ENCODE measurements at places on chromosomes 1 and 21.

- no peak for DNase-seq
These were observed 42.4 kb downstream of the PTPRC start for GRCh38 chr1:198681252-198681651.

DNA sequence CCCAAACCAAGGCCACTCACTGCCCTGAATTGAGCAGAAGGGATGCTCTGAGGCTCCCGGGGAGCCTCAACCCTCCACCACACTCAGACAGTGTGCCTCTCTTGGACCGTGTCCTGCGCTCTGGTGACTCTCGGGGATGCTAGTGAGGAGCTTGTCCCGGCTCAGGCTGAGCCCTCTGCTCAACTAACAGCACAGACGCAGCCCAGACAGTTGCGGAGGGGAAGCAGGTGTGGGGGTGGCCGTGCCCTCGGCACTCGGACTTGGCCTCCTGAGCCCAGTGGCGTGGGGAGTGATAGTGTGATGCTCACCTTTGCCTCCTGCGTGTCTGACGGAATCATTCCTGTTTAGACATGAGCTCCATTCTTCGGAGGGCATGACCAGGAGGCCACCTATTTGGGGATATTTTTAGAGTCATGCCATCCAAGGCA lies 15.4 kb upstream of the SLC19A1 start:
- DNase-seq: no peak

DNA sequence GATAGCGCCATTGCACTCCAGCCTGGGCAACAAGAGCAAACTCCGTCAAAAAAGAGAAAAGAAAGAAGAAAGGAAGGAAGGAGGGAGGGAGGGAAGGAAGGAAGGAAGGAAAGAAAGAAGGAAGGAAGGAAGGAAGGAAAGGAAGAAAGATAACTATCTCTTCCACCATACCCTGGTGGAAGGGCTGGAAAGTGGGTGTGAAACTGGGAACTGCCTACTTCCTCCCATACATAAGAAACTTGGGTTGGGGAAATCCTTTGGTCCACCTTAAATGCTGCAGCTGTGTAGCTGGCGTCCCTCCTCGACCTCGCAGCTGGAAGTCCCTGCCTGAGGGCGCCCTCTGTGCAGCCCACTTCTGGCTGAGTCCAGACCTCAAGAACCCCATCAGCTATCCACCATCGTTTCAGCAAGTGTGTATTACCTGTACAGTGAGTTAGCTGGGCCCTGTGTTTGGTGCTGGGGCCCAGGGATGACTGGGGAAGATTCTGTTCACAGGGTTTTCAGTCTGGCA lies 4.6 kb upstream of the FAM167B start:
- no peak for DNase-seq

DNA sequence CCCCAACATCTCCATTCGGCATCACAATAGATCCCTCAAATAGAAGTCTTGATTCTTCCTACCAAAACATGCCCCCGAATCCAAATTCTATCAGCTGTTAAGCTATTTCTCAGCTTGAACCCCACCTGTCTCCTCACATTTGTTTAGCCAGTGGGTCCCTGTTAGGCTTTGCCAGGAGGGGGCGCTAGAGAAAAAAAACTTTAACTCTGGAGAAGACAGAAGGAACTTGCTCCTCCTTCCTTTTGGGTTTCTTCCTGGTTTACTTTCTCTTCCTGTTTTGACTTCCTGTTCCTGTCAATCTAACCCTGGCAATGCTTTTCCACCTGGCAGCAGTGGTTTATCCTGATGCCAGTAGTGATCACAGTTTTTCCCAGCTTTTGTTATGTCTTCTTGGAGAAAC lies 95.6 kb upstream of the KCNK1 start:
- DNase-seq: peak; percentile 14

DNA sequence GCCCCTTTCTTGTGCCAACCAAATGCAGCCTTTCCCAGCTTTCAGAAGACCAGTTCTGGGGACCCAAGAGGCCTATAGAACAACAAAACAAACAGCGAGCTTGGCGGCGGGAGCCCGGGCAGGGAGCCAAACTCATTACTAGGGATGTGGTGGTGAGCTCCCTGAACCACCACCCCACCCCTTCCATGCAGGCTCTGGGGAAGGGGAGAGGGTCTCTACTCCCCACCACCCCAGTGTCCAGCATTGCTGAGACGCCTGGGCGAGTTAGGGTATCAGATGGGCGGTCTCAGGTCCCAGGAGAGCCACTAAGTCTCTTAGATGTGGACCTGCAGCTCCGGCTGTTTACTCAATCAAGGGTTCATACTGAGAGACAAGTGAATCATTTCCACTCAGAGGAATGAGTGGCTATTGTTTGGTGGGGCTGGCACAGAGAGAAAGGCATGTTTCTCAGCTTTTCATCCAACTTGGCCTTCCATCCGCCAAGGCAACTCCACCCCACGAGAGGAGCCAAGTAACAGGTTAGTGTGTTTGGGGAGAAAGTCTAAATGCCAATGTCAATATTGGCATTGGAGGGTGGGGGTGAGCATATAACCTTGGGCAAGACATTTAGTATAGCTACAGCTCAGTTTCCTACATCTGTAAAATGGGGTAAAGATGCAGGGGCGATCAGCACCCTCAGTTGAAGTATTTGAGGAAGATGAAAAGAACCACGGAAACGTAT lies 40.9 kb downstream of the PLXNA2 start:
- DNase-seq: no peak

DNA sequence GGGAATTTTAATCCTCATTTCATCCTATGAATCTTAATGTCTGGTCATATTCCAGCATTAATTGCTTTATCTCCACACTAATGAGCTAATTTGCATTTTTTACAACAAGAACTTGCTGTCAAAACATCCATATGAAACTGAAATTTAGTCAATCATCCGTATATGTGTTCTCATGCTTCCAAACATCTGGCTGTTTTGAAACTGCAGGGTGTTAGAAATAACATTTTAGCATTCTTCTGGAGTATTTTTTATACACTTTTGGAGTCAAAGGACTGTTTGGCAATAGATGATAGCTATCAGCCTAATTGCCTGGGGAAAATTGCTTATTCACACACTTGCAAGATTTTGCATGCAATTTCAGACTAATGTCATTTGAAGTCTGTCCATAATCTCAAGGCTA lies 1639.3 kb downstream of the KCNT2 start:
- no peak for DNase-seq

DNA sequence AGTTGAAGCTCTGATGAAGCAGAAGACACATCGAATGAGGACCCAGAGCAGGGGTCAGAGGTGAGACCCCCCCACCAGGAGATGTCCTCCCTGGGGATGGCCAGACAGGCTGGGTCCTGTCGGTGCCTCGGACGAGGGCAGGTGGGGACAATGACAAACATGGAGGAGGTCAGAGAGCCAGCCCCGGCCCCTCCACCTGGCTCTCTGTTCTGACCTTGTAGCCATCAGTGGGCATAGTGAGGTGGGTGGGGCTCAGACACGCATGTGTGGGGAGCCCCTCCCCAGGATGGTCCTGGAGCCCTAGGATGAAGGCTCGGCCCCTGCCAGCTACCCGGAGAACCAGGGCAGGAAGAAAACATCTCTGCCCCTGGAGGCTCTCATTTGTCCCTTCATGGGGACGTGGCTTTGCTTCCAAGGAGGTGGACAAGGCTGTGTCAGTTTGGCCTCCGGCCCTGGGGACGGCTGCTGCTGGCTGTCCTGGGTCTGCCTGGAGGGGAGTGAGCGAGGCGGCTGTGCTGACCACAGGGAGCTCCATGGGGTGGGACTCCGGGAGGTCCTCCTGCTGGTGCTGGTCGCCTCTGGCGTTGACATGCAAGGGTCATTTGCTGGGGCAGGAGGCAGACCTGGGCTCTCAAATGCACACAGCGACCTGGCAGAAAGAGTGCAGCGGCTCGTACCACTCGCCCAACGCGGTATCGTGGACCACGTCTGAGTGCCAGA lies 2.6 kb downstream of the KRTAP10-6 start:
- DNase-seq: no peak

DNA sequence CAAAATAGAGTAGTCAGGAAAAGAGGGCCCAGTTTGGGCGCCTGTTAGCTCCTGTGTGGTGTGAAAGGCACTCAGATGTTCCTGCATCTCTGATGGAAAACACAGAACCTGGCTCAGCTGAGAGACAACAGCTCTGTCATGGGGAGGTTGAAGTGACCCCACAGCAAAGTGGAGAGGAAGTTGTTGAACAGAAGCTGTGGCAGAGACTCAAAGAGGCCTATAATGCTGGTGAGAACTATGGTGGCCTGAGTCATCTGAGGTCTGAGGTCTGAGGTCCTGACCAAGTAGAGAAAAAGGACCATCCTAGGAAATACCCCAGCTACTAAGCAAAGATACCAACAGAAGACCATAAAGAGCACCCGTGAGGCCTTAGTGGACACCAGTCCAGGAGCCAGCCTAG lies 45.6 kb upstream of the JAK1 start:
- DNase-seq: no peak

DNA sequence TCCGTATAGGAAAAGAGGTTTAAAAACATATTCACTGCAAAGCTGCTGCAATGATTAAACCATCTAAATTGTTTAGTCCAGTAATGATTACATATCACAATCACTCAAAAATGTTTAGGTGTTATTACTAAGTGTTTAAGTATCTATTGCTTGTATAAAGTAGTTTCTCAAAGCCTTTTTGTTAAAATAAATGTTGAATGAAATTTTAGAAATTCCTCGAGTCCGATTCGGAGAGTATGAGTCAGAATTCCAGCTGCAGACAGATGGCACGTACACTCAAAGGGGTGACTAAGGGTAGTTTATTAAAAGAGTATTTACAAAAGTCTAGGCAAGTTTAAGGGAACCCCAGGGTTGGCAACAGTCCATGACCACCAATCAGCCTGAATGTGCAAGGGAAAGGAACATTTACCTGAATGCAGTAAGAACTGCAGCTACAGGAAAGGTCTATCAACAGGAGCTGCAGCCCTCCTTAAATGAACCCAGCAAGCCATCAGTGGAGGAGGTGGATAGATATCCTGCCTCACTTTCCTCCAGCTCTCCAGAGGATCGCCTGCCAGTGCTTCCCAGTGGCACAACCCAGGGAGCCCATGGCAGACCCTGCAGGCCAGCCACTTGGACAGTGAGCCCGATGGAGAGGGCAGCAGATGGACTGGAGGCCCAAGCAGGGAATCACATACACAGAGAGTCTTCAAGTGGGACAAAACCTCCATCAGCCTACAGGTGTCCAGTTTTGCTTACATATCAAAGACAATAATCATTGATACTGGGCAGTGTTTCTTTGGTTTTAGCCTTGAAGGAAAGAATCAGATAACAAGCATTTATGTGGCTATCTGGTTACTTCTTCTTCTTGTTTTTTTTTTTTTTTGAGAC lies 92.1 kb upstream of the SLC44A3 start:
- no peak for DNase-seq

DNA sequence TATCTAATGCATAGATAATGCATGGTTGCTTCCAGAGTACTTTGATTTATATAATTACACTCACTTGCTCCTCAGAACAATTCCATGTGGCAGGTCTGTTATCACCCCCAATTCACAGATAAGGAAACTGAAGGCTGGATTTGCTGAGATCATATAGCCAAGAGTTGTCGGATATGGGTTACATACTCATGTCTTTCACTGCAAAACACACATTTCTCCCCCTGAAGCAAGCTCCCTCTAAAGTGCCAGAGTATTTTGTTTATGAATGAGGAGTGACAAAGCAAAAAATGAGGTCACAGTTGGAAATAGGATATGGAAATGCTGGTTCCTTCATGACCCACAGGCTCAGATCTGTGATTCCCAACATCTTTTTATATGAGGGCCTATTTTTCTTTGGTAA lies 134.2 kb downstream of the ROR1 start:
- DNase-seq: no peak

GRCh38 chr1:245687636-245688535 lies 533.1 kb downstream of the KIF26B start:
- DNase-seq: no peak

DNA sequence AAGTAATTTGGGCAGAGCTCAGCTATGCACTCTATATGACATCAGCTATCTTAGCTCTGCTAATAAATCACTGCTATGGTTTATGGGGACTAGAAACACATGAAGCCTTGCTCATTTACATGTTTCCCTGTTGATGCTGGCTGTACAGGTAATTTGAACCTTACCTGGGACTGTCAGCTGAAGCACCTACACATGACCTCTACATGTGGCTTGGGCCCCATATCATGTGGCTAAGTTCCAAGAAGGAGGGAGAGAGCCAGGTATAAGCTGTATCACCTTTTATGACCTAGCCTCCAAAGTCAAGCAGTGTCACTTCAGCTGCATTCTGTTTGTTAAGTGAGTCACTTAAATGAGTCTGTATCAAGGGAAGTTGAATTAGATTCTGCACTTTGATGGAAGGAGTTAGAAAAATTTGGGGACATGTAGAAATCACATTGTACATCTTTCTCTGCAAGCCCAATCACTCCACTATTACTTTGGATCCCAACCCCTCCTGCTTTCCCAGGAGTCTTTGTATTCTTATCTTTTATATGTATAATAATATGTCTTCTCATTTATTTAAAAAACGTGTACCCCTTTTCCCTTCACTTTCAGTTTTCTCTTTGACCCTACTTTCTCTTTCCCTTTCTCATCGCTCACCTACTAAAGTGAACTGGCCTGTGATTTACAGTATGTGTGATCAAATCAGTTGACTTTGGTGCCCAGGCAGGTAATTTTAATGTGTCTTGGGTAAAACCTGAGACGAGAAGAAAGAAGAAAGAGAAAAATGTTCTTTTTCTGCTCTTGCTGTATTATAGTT lies 53.4 kb upstream of the PRKACB start:
- no peak for DNase-seq

- no peak for DNase-seq
These were observed 10.2 kb upstream of the POFUT2 start for GRCh38 chr21:45297869-45298268.

DNA sequence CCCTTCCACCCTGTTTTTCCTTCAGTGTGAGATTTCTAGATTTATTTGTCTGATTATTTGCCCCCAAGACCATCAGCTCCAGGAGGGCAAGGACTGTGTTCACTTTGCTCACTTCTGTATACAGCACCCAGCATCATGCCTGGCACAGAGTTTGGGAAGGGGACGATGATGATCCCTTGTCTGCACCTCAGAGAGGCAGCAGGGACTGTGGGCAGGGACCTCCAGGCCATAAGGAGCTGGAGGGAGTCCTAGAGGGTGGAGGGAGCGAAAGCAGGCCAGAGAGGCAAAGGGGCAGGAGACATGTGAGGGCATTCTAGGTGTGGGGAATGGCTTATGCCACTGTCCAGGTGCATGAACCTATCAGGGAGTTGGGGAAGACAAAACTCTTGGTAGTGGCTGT lies 32.8 kb downstream of the H3-3A start:
- no peak for DNase-seq

DNA sequence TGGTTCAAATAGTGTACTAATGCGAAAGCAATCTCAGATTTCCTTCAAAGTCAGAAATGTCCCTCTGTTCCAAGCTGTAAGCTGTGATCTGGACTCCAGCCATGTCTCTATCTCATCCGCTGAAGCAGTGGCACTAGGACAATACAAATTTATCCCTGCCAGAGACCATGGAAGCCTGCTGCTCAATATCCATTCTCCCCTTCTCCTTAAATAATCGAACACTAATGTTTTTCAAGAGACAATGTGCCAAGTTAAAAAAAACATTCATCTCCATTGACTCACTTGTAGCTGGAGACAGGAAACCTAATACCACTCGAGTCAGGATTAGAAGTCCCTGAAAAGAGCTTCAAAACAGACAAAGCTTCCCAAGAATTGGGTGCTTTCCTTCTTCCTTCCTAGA lies 38.5 kb upstream of the PGBD5 start:
- DNase-seq: no peak

GRCh38 chr1:234613128-234613875 lies 3.3 kb upstream of the IRF2BP2 start:
- DNase-seq: no peak

GRCh38 chr1:109623601-109624161 lies 4.0 kb downstream of the AMPD2 start:
- DNase-seq: no peak

- no peak for DNase-seq
These were observed 59.4 kb downstream of the CDC7 start for GRCh38 chr1:91559838-91560565.

GRCh38 chr1:10586125-10586524 lies 111.4 kb downstream of the PEX14 start:
- DNase-seq: no peak

Measured in activated CD4-positive, alpha-beta T cell treated with anti-CD3 and anti-CD28 coated beads for 24 hours (primary cell).